ENCODE measurements at places on chromosomes 5 and 9.

DNA sequence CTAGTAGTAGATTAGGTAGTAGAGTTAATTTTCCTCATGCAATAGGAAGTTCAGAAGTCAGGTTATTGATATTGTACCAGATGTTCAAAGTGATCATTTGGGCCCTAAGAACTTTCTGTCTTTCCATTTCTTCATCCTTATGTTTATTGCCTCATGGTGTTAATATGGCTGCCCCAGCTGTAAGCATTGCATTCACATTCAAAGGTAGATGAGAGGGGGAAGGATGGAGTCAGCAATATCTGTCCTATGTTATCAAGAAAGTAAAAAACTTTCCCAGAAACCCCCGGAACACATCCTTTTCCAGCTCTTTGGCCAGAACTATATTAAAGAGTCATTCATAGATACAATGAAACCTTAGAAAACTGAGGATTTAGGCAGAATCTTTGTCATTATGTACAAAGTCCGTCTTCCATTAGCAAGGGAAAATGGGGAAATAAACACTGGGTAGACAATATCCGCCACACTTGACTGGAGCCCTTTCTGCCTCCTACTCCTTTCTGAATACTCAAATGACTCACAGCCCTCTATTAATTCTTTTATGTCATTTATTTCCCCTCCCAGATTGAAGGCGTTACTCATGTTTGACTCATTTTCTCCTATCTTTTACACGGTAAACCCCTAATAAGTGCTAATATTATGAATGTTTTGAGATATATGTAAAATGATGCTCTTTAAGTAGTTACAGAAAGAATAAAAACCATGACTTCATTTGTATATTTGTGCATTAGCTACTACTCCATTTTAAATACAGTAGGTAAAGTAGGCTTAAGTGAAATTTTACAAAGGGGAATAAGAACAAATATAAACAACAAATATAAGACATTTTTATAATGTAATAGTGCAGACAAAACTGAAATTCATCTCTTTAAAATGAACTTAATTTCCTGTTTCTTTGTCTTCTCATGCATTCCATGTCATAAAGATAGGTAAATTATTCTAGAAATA is 127.6 kb downstream of the SLF1 start:
- no peak for DNase-seq

- DNase-seq: no peak
Observed at GRCh38 chr9:89154651-89155336, 23.8 kb downstream of the SHC3 start.

- no peak for DNase-seq
Observed at GRCh38 chr5:65753189-65753588, 31.2 kb downstream of the NLN start.

- no peak for DNase-seq
Observed at GRCh38 chr9:127133739-127134167, 11.3 kb upstream of the ANGPTL2 start.

DNA sequence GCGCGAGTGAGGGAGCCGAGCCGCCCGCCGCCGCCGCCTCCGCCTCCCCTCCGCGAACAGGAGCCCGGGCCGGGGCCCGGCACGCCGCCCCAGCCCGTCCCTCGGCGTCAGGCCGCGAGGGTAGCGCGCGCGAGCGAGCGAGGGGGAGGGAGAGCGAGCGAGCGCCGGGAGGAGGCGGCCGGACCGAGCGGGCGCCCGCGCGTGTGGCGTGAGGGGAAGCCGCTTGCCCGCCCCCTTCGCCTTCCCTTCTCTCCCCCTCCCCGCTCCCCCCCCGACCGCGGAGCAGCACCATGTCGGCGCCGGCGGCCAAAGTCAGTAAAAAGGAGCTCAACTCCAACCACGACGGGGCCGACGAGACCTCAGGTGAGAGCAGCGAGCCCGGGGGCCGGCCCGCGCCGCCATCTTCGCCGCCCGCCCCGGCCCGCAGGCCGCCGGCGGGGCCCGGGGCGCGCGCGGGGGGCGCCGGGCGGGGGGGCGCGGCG is 312 bp downstream of the SET start:
- DNase-seq: no peak

DNA sequence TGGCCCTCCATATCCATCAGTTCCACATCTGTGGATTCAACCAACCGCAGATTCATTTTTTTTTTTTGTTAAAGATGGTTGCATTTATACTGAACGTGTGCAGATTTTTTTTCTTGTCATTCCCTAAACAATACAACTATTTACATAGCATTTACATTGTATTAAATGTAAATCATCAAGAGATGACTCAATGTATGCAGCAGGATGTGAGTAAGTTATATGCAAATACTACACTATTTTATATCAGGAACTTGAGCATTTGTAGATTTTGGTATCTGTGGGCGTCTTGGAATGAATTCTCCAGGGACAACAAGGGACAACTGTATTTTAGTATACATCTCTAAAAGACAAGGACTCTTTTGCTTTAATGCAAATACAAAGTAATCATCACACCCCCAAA is 299.2 kb upstream of the ZNF608 start:
- DNase-seq: no peak

DNA sequence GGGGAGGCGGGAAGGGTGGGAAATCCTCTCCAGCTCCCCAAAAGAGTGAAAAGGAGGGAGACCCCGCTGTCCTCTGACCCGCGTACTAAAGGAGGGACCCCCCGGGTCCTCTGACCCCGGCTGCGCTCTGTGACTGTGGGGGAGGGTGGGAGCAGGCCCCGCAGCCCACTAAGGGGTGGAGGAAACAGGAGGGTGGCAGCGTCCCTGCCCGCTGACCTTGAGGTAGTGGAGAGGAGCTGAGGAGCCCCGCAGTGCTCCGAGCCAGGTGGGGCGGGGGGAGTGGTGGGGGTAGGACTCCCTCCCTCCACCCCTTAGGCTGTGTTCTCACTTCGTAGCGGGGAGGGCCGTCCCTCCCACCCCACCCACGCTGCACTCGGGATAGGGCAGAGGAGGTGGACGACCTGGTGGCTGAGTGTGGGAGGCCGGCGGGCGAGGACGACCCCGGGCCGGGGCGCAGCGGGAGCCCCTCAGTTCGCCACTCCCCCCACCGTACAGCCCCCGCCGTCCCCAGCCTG is 449 bp upstream of the ADCY2 start:
- no peak for DNase-seq

DNA sequence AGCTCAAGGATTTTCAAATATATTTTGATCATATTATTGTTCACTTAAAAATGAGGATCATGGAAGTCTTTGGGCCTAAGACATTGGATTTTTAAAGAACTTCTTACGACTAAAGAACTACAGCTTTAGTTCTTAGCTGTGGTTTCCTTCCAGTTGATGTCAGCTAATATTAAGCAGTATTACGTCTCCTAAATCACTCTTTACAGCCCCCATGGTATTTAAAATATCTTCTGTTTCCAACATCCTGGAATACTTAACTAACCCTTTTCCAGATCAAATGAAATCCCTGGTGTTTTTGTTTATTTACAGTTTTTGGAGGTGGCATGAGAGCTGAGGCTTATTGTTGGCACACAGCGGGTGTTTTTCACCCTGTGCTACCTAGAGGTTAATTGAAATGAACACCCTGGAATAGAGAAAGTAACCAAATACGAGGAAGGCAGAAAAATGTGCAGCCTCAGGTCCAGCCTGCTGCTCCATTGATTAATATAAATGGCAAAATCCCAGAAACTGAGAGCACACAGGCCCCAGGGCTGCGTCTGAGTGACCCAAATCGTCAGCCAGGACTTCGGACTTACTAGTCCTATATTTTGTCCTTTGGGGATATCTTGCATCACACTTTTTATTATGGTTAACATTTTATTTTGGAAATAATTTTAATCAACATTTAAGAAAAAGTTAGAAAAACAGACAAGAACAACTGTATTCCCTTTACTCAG is 52.3 kb upstream of the ICE1 start:
- DNase-seq: no peak

DNA sequence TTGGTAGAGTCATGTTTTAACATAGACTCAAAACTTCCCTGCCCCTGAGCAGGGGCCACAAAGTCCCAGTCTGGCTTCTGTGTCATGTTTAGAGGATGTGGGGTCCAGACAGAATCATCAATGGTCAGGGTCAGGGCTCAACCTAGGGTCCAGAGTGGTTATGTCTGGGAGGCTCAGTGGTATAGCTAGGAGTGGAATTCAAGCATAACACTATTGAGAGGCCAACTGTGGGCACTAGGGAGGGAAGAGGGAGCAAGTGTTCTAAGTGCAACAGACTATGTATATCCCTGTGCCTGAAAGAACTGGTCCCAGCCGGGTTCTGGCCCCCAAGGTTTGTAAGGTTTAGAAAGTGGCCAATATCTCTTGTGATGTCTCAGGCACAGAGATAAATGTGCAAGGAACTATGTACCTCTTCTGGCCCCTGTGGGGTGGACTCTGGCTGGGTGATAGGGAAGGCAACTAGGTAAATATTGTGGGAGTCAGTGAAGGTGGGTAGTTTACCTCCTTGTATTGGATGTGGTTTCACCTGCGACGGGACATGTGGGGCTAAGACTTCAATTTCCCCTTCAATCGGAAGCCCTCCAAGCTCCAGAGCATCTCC is 14.0 kb downstream of the MYORG start:
- no peak for DNase-seq

DNA sequence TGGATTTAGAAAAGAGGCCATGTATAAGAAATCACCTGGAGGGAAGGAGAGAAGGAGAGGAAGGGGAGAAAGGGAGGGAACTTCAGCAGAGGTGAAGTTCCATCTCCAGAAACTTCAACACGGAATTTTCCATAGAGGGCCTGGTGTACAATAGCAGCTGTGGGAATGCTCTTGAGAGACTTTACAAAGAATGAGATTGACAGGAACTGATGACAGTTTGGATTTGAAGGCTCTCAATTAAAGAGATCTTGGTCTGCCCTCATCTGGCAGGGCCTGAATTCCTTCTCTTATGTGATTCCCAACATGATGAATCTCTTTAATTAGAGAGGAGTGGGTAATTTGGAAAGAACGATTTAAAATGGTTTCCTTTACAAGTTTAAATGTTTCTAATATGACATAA is 143.5 kb downstream of the MLLT3 start:
- DNase-seq: no peak

- DNase-seq: no peak
Observed at GRCh38 chr5:34625246-34625645, 30.9 kb upstream of the RAI14 start.

GRCh38 chr5:56557198-56557597 is 258.2 kb upstream of the MAP3K1 start:
- no peak for DNase-seq

GRCh38 chr5:169701910-169702451 is 64.9 kb downstream of the DOCK2 start:
- DNase-seq: no peak
